ENCODE measurements at places on chromosomes 2 and 18. TPM values are rescaled to one million over a fixed set of nuclear protein-coding genes. Genes with fewer than 3 reads are reported as not detected.

CLEC4F gene
- total RNA-seq: not detected

CDKL4 gene
- total RNA-seq: not detected

ALMS1 gene
- 10.6 TPM for total RNA-seq

CRYGC gene
- not detected for total RNA-seq

COL4A3 gene
- 1.1 TPM for total RNA-seq

FSHR gene
- 0.07 TPM for total RNA-seq

PRADC1 gene
- 24.1 TPM for total RNA-seq

COL5A2 gene
- 73.8 TPM for total RNA-seq

LTBP1 gene
- 26.4 TPM for total RNA-seq

SLC4A5 gene
- total RNA-seq: 0.41 TPM

BCL2L11 gene
- 12.2 TPM for total RNA-seq

MC2R gene
- total RNA-seq: not detected

B3GNT2 gene
- total RNA-seq: 31.1 TPM

SLC19A3 gene
- 3.1 TPM for total RNA-seq

ST6GAL2 gene
- 15.6 TPM for total RNA-seq

TTN gene
- total RNA-seq: under 0.01 TPM

All from A549 treated with RU486 at 1 μM for 4 hours (cell line).